Stimulated activated CD8-positive, alpha-beta memory T cell treated with anti-CD3 and anti-CD28 coated beads, Interleukin-4, amount 100 ng/mL, for 1 hour (primary cell): ENCODE measurements at places on chromosomes 7 and 10.

DNA sequence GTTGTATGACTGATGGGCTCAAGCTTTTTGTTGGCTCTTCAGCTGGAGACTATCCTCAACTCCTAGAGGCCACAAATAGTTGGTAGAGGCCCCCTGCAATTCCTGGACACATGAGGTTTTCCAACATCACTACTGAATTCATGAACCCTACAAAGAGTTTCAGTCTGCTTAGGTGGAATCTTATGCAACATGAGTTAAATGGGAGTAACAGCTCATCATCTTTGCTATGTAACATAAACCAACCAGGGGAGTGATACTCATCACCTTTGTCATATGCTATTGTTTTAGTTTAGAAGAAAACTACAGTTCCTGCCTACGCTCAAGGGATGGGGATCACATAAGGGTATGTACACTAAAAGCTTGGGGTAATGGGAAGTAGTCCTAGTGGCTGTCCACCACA lies 729.4 kb downstream of the SORCS1 start:
- no peak for DNase-seq

- no peak for DNase-seq
Measured at GRCh38 chr7:66409493-66409892, 204.4 kb downstream of the TPST1 start.

DNA sequence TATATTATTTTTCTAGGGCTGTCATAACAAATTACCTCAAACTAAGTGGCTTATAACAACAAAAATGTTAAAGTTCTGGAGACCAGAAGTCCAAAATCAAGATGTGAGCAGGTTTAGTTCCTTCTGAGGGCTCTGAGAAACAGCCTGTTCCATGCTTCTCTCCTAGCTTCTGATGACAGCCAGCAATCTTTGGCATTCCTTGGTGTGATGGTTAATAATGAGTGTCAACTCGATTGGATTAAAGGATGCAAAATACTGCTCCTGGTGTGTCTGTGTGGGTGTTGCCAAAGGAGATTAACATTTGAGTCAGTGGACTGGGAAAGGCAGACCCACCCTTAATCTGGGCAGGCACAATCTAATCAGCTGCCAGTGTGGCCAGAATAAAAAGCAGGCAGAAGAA lies 26.3 kb upstream of the TNKS2 start:
- no peak for DNase-seq

DNA sequence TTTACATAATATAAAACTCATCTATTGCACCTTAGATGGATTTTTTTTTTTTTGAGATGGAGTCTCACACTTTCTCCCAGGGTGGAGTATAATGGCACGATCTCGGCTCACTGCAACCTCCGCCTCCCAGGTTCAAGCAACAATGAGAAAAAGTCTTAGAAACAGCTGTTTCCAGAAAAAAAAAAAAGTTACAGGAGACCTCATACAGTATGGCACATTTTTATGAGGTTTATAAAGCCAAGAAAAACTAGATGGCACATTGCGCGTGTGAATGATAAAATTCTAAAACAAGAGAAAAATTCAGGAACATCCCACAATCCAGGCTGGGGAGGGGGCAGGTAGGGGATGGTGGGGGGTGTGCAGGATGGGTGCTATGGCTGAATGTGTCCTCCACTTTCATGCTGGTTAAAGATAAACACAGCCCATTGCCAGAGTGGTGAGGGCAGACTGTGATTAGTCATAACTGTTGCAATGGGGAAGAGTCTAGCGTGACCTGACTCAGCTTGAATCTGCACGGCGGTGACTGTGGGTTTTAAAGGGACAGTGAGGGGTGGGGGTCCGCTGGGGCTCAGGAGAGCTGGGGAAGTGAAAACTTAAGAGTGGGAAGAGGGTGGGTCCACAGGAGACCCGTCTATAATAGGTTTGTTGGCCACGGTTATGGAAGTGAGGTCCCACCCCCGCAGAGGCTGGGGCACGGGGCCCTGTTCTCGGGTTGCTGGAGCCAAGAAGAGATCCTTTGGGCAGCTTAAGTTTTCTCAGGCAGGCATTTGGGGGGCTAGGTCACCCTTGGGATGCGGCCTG lies 11.9 kb upstream of the LRRC27 start:
- no peak for DNase-seq

GRCh38 chr10:5446390-5446926 lies 34.1 kb downstream of the NET1 start:
- DNase-seq: peak; percentile 16

- DNase-seq: no peak
Measured at GRCh38 chr7:70178787-70179186, 580.5 kb downstream of the AUTS2 start.

DNA sequence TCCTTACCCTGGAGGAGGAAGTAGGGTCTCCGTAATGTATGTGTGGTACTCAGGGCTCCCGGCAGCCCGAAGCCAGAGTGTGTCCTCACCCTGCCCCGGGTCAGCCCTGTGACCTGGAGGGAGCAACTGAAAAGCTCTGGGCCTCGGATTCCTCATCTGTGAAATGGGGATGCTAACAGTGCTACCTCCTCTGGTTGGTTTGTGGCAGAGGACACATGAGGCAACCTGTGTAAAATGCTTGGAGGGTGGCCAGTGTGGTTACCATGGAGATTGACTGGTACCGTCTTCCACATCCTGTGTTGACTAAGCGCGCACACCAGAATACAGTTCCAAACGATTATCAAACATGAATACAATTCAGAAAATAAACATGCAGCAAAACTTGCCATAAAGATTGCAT lies 163.8 kb upstream of the KLF6 start:
- DNase-seq: peak; percentile 36

DNA sequence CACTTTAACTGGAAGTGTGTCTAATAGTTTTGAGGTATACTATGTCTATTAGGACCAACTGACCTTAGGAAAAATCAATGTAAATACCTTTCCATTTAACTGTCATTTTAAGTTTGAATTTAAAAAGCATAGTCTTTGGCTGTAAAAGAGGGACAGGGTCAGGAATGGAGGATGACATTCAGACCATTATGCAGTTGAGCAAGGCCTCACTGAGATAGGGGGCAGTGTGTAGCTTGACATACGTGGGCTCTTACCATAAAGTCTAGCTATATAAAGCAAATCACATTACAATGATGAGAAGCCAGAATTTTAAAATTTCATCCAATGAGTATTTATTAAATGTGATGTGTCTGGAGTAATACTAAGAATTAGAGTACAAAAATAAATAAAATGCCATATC lies 17.9 kb downstream of the PALS2 start:
- no peak for DNase-seq

- no peak for DNase-seq
Measured at GRCh38 chr10:49138361-49138891, 4.6 kb upstream of the FAM170B start.

GRCh38 chr10:77578583-77579227 lies 58.9 kb downstream of the KCNMA1 start:
- DNase-seq: no peak

DNA sequence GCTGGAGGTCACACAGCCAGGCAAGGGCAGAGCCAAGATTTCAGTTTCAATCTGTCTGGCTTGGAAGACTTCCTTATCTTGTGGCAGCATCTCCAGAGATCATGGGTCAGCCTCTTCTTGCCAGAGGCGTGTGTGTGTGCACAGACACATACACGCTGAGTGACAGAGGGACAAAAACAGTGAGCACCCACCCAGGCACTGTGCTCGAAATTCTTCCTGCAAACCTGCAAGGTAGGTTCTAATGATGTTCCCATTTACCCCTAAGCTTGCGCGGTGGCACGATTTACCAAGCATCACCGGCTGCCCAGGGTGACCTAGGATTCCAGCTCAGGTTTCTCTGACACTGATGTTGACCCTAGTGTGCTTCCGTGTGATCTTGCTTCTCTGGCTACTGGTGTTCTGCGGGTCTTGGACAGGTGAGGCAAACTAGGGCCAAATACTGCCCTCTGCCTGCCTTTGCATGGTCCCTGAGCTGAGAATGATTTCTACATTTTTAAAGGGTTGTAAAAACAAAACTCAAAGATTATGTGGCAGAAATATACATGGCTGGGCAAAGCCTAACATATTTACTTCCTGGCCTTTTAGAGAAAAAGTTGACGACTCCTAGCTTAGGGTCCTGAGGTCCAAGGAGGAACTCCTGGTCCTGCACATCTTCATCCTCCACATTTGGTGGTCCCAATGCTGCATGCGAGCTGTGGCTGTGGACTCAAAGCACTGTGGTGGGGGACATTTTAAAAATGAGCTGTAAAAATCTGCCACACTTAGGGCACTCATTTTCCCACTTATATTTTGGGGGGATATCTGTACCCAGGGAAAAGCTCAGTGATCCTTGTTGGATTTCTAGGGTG lies 268.5 kb downstream of the RPS24 start:
- DNase-seq: no peak

DNA sequence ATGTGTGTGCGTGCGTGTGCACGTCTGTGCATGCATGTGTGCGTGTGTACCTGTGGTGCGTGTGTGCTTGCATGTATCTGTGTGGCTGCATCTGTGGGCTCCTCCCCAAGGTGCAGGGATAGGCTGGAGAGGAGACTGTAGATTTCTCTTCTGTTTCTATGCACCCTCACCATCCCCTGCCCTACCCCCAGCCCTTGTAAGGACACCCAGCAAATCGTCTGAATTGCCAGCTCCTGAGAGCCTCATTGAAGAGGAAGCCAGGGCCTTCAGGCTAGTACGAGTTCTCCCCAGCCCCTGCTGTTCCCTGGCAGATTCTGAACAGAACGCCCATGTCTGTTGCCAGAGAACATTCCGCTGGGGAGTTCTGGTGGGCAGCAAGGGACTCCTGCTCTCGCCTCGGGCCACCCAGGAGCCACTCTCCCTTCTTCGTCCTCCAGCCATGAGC lies 17.0 kb upstream of the TRIM8 start:
- no peak for DNase-seq

- no peak for DNase-seq
Measured at GRCh38 chr10:102404361-102405107, 9.0 kb downstream of the NFKB2 start.

DNA sequence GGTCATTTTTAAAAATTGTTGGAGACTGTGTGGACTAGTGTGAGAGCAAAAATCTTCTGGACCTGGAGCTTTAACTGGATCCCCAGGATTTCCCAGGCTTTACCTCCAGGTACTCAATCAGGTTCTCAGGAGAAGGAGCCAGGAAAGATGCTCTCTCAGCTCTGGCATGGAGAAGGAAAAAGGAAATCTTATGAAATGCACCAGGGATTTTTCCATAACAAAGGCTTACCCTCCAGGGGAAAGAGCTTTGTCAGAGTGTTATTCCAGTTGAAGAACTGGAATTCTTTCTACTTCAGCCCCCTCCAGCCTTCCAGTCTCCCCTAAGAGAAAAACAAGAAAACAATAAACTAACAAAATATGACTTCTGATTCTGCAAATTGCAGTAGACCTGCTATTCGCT lies 436.7 kb upstream of the ANKRD30A start:
- no peak for DNase-seq

- DNase-seq: no peak
Measured at GRCh38 chr10:98246911-98247805, 20.8 kb downstream of the LOXL4 start.

DNA sequence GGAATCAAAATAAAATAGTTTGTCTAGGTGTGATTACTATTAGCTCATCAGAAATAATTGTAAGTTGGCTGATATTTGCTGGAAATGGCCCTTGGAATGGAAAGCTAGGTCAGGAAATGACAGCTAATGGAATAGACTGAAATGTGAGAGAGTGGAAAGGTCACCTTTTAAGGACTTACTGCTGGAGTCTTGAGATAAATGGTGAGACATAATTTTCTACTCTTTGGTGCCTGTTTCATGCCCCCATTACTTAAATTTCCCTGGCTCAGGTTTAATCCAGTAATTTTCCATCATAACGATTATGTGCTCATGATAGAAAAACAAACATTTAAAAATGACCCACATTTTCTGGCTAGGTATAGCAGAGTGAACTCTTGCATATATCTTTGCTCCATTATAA lies 123.6 kb downstream of the ADAM22 start:
- no peak for DNase-seq

DNA sequence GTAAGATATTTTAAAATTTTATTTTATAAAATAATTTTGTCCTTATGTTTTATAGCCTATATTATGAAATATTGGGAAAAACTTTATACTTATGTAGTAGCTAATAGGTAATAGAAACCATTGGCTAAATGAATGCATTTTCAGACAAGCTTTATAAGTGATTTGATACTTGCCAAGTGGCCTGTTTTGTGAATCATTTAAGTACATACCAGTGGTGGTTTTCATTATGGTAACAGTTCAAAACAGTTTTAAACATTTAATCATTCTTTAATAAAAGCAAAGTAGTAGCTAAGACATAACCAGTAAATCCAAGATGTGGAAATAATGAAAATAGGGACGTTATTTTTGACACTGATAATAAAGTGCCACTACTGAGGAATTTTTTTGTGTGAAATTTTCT lies 182.2 kb downstream of the PHF14 start:
- DNase-seq: no peak
